ENCODE measurements at places on chromosomes 2 and 18.

DNA sequence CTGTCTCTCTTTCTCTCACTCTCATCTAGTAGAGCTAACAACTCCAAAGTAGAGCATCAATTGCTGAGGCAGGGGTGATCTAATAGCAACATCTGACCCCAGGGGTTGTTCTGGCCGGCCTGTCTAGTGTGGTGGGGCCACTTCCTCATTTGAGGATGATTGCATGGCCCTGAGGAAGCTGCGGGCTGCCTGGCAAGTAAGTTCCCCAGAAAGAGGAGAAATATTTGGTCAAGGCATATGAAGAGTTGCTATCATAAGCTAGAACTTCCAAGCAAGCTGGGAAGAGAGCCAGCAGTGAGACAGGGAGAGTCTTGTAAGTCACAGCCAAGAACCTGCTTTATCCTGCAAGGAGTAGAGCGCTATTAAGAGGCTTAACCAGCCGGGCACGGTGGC is 50.8 kb upstream of the TMEM87B start:
- no peak for DNase-seq

DNA sequence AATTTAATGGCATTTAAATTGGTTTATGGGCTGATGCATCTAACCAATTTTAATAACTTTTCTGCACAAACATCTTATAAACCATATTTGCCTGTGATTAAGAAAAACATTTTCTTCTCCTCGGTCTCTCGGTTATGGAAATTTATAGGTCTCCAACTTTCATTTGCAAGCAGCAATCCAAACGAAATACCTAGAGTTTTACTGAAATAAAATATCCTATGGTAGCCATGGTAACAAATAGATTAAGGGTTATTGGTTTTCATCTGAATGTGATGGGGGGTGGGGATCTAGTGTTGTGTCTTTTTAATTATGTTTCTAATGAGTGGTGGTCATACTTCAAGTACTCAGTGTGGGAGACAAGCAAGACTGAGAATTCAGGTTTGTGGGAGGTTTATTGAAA is 2.9 kb downstream of the KLHL29 start:
- DNase-seq = no peak

DNA sequence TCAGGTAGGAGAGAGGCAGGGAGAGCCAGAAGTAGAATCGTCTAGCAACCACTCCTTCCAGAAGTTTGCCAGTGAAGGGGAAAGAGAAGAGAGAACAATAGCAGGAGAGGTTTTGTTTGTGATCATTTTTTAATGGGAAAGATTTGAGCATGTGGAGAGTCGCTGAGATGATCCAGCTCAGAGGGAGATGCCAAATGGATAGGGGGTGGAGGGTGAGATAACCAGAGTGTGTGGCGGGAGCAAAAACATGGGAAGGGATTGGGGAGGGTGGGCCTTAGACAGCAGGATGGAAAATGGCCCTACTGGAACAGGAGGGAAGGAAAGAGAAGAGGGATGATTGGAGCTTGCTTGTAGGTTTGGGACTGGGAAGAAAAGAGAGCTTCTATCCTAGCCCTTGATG is 269.8 kb downstream of the GLI2 start:
- no peak for DNase-seq

- DNase-seq = no peak
Measured at GRCh38 chr18:29652797-29653196, 1389.7 kb downstream of the DSC3 start.

DNA sequence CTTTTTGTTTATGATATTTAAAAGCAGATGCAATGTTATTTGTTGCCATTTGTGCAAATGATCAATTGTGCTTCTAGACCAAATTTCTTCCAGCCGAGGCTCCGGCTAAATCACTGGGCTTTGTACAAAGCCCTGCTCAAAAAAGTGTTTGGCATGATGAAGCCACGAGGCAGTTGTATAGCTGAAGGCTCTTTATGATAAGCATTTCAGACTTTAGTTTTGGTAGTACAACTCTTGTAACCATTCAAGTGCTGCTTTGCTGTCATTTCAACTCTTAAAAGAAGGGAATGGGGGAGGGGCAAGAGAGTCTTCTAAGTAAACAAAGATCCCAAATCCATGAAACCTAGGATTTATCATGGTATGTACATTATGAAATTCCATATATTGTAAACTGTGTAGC is 3.3 kb upstream of the ZNF532 start:
- no peak for DNase-seq

- no peak for DNase-seq
Measured at GRCh38 chr18:32401621-32402020, 69.1 kb downstream of the GAREM1 start.

DNA sequence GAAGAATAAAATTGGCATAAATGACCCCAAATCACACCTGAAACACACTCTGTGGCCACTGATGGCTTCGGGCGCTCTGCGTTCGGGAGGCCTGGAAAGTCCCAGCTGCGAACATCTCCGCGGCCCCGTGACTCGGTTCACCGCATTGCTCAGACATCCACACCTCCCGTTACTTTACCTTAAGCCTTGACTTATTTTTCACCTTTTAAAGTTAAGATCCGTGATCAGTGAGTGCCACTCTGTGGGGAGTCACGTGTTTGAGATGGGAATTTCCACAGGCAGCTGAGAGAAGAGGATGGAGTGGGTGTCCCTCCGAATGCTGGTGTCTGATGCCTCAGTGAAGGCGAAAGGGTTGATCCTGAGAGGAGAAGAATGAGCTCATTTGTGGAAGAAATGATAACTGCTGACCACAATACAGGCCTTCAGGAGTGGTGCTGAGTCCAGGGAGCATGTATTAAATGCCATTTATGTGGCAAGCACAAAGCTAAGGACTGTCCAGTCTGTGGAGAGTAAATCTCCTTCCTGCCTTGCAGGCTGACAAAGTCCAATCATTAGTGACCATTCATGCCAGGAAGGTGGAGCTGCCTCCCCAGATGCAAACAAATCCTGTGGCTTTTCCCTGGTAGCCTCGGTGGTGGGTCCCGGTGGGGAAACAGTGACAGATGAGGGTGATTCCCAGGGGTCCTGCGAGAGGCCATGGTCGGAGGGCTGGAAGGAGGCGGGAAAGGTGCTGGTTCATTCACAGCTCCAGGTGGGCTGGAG is 168.8 kb downstream of the RTP5 start:
- no peak for DNase-seq

DNA sequence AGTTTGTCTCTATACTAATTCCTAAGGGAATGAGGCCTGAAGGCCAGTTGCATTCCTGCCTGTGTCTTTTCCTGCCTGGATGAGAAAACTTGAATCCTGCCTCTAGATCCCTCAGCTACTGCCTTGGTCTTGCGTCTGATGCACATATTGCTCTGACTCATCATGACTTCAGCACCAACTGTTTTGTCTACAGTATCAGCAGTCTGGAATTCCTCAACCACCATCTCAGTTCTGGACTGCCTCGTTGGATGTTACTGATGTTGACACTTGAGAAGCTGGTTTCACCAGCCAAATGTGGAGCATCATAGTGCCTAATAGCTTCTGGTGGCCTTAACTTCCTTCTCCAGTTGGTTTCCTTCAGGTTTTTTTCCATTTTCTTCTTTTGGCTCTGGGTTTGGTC is 211.0 kb downstream of the CTNNA2 start:
- no peak for DNase-seq

DNA sequence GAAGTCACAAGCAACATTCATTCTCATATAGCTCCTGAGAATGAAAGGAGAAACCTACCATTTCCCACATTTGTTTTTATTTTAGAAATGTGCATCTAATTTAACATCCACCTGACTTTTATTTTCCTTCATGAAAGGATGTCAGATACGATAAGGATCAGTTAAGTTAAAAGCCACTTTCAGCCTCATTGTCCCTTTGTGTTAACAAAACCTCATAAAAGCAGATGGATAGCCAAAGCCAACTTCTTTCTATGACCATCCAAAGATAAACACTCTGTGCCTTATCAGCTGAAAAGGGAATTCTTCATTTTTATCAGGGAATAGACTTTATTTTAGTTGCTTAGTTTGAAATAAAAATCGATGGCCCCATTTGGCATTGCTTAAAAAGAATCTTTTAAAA is 25.7 kb upstream of the RIT2 start:
- DNase-seq = no peak

DNA sequence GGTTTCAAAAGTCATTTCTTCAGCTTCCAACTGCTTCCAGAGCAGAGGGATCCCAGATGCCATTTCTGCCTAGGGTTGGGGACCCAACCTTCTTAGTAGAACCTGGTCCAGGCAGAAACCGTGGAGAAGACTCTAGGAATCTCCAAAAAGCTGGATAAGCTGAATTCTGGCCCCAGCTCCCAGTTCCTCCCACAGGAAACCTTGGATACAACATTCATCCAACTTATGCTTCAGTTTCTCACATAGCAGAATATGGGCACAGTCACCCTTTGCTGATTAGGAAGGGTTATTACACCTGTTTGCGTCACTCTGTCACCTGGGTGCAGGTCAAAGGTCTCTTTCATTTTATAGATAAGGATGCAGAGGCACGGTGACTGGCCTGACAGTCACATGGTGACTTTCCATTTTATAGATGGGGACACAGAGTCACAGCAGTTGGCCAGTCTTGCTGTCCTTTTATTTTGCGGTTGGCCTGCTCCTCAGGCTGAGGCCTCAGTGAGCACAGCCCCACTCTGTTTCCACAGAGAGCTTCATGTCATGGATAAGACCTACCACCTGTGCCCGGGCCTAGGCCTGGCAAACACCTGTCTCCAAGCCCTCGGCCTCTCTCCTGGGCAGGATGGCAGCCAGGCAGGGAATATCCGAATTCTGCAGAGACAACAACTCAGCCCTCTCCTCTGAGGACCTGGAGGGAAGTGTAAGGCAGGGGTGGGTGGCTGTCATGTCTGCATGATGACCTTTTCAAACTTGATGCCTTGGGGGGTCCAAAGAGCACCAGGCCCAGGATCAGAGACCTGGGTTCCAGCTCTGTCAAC is 148.8 kb downstream of the SMAD7 start:
- DNase-seq = peak; percentile 21

- no peak for DNase-seq
Measured at GRCh38 chr2:119531292-119531691, 7.0 kb upstream of the SCTR start.

GRCh38 chr2:66082581-66082980 is 352.3 kb upstream of the MEIS1 start:
- no peak for DNase-seq

GRCh38 chr2:174327021-174327840 is 7.5 kb upstream of the SP9 start:
- no peak for DNase-seq

- DNase-seq = no peak
Measured at GRCh38 chr2:200705305-200706041, 106.2 kb upstream of the BZW1 start.

All from mesothelial cell of epicardium (in vitro differentiated cells).